Activated T-helper 1 cell treated with Interleukin-2 at 50 U/mL for 16 hours (primary cell): ENCODE measurements at places on chromosomes 2 and 18.

GRCh38 chr2:28986429-28986828 is 5.3 kb downstream of the TOGARAM2 start:
- DNase-seq = no peak

- no peak for DNase-seq
Measured at GRCh38 chr2:9768388-9768787, 74.9 kb upstream of the TAF1B start.

- DNase-seq = no peak
Measured at GRCh38 chr2:20254731-20255130, 29.8 kb upstream of the SDC1 start.

GRCh38 chr2:85978883-85979780 is 90.3 kb upstream of the ST3GAL5 start:
- DNase-seq = no peak

DNA sequence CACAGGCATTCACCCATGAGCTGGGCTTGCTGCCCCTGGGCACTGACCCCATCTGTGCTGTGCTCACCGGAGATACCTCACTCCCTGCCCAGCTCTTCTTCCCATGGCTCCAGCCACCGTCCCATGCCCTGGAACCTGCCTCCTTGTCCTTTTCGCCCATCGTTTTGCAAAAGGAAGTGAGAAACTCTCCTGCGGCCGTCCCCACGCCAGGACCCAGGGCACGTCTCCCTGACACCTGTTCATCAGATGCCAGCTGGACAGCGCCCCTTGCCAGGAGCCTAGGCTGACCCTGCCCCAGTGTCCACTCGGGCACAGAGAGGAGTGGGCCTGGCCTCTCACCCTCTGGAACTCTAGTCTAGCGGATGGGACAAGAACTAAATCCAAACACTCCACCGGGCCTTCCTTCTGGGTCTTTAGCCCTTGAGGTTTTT is 238.6 kb downstream of the SEPTIN10 start:
- DNase-seq = no peak
